ENCODE measurements at places on chromosomes 2 and 18. TPM values are rescaled to one million over a fixed set of nuclear protein-coding genes. Genes with fewer than 3 reads are reported as not detected.

SLC9A2 gene
- not detected for total RNA-seq

SERPINB3 gene
- total RNA-seq = not detected

PLA2R1 gene
- total RNA-seq = not detected

UGT1A10 gene
- not detected for total RNA-seq

FAM110C gene
- 4.9 TPM for total RNA-seq

LCT gene
- not detected for total RNA-seq

MEP1B gene
- total RNA-seq = 0.42 TPM

GCG gene
- not detected for total RNA-seq

CYP1B1 gene
- total RNA-seq = not detected

SKOR2 gene
- total RNA-seq = not detected

STARD6 gene
- total RNA-seq = not detected

ANKRD36 gene
- 85.2 TPM for total RNA-seq

DQX1 gene
- total RNA-seq = 0.15 TPM

OR6B2 gene
- total RNA-seq = not detected

MERTK gene
- 0.20 TPM for total RNA-seq

EGR4 gene
- 0.69 TPM for total RNA-seq

UGT1A3 gene
- not detected for total RNA-seq

BAZ2B gene
- total RNA-seq = 39.6 TPM

LRRC30 gene
- total RNA-seq = not detected

All from CD4-positive, CD25-positive, alpha-beta regulatory T cell (primary cell).